ENCODE measurements at places on chromosomes 4 and X. TPM values are rescaled to one million over a fixed set of nuclear protein-coding genes. Genes with fewer than 3 reads are reported as not detected.

DNA sequence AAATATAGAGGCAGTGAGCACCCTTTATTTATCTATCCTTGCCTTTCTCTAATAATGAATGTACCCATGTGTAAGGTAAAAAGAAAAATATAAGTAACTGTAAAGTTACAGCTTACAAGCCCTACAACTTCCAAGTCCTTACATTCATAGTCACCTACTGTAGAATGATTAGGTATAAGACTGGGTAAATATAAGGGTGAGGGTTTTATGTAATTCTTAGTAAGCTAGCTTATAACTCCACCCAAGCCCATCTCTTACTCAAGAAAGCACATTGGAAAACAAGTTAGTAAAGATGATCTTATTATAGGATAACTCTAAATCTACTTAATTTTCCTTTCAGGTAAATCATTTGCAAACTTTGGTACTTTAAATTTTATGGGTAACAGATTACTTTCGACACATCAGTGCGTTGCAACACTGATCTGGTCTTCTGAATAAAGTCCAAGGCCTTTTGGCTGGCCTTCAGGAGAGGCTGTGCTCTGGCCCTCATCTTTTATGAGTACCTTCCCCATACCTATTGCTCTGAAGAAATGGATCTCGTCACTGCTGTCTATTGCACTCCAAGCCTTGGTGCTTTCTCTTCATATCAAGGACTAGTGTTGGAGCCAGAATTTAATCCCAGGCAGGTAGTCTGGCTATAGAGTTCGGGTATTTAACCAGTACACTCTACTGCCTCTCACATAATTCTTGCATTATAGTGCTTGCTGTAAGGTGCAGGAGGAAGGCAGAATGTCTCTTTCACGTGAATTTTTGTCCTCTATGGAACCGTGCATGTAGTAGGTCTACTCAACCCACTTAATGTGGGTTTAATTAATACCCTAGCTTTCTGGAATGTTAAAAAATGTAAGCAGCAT is 443.6 kb upstream of the AR start:
- no peaks in the 10 kb centered on the region for H3K27me3 ChIP-seq
- H3K4me1 ChIP-seq: no peaks in the 10 kb centered on the region
- no peak overlapping the region for H3K27ac ChIP-seq
- H3K36me3 ChIP-seq: no peaks in the 10 kb centered on the region

- DNase-seq: no peak
- H3K4me1 ChIP-seq: no peaks in the 10 kb centered on the region
- H3K27me3 ChIP-seq: no peaks in the 10 kb centered on the region
These were observed 32.9 kb downstream of the CCNQ start for GRCh38 chrX:153565996-153566580.

DNA sequence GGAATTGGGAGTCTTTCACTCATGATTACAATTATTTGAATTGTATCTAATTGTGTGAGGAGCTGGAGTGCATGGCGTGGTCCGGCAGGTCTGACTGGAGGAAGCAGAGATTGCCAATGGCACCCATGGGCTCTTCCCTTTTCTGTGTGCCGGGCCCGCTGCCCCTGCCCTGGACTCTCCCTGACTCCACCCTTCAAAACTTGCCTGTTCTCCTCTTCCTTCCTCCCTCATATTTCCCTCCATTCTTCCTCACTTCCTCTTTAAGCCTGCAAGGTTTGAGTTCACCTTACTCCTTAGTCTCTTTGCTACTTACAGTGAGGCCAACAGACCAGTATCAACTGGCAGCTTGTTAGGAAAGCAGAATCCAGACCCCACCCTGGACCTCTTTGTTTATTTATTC is 6.5 kb upstream of the STBD1 start:
- H3K4me3 ChIP-seq: no peak overlapping the region
- H3K27me3 ChIP-seq: peaks cover 9% of the 10 kb centered on the region
- peaks cover 18% of the 10 kb centered on the region for H3K4me1 ChIP-seq
- no peak for DNase-seq
- H3K36me3 ChIP-seq: peaks cover 8% of the 10 kb centered on the region

- H3K27me3 ChIP-seq: peaks cover 14% of the 10 kb centered on the region
- DNase-seq: no peak
- peaks cover 8% of the 10 kb centered on the region for H3K4me1 ChIP-seq
- H3K4me3 ChIP-seq: no peak overlapping the region
These were observed 5.1 kb upstream of the PRMT9 start for GRCh38 chr4:147689067-147689466.

CCDC160 gene
- total RNA-seq: 2.0 TPM

DNAAF6 gene
- not detected for total RNA-seq

TMEM185A gene
- total RNA-seq: 26.5 TPM

KLHL13 gene
- not detected for total RNA-seq

CXCR3 gene
- total RNA-seq: not detected

SH3BGRL gene
- total RNA-seq: 166 TPM

XAGE2 gene
- not detected for total RNA-seq

PRRG3 gene
- total RNA-seq: not detected

All from osteocyte (in vitro differentiated cells).